Stimulated activated CD8-positive, alpha-beta memory T cell treated with anti-CD3 and anti-CD28 coated beads, Interleukin-4, amount 100 ng/mL, for 4 hours (primary cell): ENCODE measurements at places on chromosomes 3 and 15.

- DNase-seq, result no peak
Measured at GRCh38 chr15:80182611-80183261, 29.9 kb downstream of the FAH start.

- no peak for DNase-seq
Measured at GRCh38 chr15:69086427-69087204, 72.1 kb downstream of the NOX5 start.

GRCh38 chr3:146218880-146219866 lies 31.7 kb downstream of the PLSCR4 start:
- DNase-seq, result no peak

GRCh38 chr3:143974271-143975238 lies 2.9 kb downstream of the DIPK2A start:
- no peak for DNase-seq

GRCh38 chr3:108031895-108032294 lies 58.9 kb downstream of the CD47 start:
- no peak for DNase-seq

DNA sequence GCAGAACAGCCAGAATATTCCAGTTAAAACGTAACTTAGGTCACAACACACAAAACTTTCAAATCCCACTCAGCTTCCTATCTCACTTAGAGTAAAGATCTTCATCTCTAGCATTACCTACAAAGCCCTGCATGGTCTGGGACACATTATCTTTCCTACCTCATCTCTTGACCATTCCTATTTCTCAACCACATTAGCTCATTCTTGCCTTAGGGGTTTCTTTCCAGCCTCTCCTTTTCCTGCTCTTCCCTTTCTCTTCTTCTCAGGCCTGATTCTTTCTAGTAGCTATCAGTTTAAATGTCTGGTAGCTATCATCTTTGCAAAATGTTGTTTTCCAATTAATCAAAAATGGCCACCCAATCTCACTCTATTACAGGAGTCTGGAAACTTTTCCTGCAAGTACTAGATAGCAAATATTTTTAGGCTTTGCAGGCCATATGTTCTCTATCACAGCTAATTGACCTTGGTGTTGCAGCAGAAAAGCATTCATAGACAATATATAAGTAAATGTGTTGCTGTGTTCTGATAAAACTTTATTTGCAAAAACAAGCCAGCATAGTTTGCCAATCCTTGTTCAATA lies 15.1 kb upstream of the CBLB start:
- DNase-seq, result no peak

- no peak for DNase-seq
Measured at GRCh38 chr3:38348903-38349302, 2.3 kb downstream of the XYLB start.

- DNase-seq, result no peak
Measured at GRCh38 chr3:77041811-77042210, 1.9 kb downstream of the ROBO2 start.

- no peak for DNase-seq
Measured at GRCh38 chr3:152319256-152319655, 50.5 kb downstream of the MBNL1 start.

- no peak for DNase-seq
Measured at GRCh38 chr3:137642831-137643230, 121.3 kb upstream of the SOX14 start.

DNA sequence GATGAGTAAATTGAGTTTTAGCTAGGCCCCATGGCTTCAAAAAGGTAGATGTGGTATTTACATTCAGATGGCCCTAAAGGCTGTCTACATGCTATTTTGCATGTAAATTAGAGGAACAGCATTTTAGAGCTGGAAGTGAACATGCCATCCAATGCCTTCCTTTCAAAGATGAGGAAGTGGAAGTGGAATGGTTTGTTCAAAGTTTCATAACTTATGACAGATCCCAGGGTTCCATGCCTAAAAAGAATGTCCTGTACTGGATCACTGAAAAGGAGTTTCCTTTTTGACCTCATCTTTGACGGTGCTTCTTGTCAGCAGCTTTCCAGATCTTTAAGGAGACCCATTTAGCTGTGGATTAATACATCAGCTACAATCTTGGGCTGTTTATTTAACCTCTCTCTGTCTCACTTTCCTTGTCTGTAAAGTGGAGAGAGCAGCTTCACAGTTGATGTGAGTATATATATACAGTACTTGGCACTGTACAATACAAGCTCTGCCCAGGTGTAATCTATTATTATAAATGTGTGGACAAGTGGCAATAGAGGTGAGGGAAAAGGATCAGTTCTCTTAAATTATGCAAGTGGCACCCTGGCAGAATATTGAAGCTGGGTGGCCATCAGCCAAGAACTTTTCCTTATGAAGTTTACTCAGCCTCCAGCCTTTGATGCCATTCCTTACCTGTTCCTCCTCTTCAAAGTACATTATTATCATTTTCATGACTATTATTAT lies 68.7 kb upstream of the GOLGA8B start:
- no peak for DNase-seq

DNA sequence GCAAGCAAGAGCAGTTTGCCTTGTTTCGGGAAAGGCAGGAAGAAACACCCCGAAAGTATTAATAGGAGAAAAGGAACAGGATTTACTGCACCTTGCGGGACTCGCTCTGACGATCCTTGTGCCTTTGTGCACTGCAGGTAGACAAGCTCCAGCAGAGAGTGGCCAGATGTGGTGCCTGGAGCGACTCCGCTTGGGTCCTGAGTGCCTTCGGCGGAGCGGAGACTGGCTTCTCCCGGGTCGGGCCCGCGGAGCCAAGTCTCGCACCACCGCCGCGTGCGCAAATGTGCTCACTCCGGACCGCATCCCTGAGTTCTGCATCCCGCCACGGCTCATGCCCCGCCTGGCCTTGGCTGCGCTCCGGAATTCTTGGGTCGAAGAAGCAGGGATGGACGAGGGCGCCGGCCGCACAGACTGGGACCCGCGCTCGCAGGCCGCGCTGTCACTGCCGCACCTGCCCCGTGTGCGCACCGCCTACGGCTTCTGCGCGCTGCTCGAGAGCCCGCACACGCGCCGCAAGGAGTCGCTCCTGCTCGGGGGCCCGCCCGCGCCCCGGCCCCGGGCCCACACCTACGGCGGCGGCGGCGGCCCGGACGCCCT lies 769 bp downstream of the C2CD4A start:
- no peak for DNase-seq

GRCh38 chr3:175274056-175274455 lies 414.9 kb downstream of the NAALADL2 start:
- DNase-seq, result no peak

GRCh38 chr15:85504749-85505676 lies 124.6 kb downstream of the AKAP13 start:
- peak; percentile 9 for DNase-seq

GRCh38 chr3:10524270-10524669 lies 18.9 kb upstream of the ATP2B2 start:
- DNase-seq, result no peak
